ENCODE measurements at places on chromosomes 4 and X.

GRCh38 chr4:30535255-30535654 lies 184.9 kb upstream of the PCDH7 start:
- DNase-seq: no peak

- no peak for DNase-seq
Measured at GRCh38 chr4:40763228-40763716, 13.5 kb downstream of the NSUN7 start.

DNA sequence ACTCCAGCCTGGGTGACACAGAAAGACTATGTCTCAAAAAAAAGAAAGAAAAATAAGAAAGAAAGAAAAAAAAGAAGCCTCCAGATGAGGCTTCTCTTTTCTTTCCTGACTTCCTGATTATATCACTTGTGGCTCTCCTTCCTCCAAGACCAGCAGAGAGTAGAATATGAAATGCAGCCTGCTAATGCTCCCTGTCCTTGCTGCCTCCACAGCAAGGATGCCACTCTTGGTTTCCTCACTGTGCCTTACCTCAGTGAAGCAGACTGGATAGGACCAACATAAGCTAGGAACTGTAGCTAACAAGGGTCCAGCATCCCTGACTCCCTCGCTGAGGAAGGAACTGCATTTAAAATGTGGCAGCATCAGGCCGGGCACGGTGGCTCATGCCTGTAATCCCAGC lies 11.7 kb downstream of the SLC25A43 start:
- no peak for DNase-seq

GRCh38 chr4:135949931-135950330 lies 1582.4 kb downstream of the PCDH18 start:
- DNase-seq: no peak

- no peak for DNase-seq
Measured at GRCh38 chr4:82357640-82358039, 16.2 kb downstream of the HNRNPD start.

DNA sequence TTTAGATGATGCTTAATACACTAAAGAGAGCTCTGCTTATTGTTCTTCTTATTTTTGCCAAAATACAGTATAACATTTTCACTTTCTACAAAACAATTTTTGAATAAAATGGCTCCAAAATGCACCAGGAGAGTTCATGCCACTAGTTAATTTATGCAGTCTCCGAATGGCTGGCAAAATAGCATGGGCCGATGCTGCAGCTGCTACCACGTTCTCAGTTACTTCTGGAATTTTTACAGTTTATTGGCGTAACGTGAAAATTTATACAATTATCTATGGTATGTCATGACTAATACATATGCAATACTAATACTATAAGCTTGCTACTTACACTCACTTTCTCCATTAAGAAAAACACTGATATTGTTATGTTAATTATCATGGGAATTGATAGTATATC lies 16.5 kb downstream of the KLHL13 start:
- DNase-seq: no peak

- DNase-seq: peak; percentile 85
Measured at GRCh38 chr4:184472614-184473498, 1.5 kb downstream of the IRF2 start.

GRCh38 chrX:2552621-2553201 lies 51.9 kb upstream of the DHRSX start:
- DNase-seq: no peak

DNA sequence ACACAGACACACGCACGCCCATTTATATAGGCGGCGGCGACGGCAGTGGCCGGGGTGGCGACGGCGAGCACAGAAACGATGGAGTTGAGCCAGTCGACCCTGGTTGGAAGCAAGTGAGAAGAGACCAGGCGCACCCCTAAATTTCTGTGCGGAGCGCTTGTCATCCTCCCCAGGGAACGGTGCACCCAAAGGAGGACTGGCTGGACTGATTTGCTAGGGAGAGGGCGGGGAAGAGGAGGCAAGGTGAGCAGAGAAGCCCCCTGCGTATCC lies 302 bp downstream of the NHS start:
- DNase-seq: no peak

- DNase-seq: no peak
Measured at GRCh38 chr4:55075823-55076716, 49.3 kb downstream of the KDR start.

DNA sequence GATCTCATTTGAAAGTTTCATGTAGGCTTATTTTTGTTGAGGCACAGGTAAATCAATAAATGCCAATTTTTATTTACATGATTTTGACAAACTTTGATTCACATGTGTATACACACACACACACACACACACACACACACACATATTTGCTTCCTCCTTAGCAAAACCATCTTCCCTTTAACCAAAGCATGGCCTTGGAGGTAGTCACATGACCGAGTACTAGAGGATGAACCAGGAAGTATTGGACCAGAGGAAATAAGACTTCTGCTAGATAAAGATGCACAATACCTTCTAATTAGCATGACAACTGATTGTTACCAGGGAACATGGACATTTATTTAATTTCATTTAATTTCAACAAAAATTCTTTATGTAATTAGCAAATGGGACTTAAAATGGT lies 23.4 kb upstream of the CFAP299 start:
- no peak for DNase-seq

- DNase-seq: no peak
Measured at GRCh38 chrX:109902665-109903064, 100.2 kb upstream of the TMEM164 start.

- DNase-seq: no peak
Measured at GRCh38 chr4:100649417-100649816, 131.6 kb upstream of the EMCN start.

GRCh38 chr4:6372649-6373525 lies 99.5 kb downstream of the PPP2R2C start:
- DNase-seq: no peak

GRCh38 chrX:128975745-128976144 lies 547.5 kb downstream of the SMARCA1 start:
- peak; percentile 70 for DNase-seq

DNA sequence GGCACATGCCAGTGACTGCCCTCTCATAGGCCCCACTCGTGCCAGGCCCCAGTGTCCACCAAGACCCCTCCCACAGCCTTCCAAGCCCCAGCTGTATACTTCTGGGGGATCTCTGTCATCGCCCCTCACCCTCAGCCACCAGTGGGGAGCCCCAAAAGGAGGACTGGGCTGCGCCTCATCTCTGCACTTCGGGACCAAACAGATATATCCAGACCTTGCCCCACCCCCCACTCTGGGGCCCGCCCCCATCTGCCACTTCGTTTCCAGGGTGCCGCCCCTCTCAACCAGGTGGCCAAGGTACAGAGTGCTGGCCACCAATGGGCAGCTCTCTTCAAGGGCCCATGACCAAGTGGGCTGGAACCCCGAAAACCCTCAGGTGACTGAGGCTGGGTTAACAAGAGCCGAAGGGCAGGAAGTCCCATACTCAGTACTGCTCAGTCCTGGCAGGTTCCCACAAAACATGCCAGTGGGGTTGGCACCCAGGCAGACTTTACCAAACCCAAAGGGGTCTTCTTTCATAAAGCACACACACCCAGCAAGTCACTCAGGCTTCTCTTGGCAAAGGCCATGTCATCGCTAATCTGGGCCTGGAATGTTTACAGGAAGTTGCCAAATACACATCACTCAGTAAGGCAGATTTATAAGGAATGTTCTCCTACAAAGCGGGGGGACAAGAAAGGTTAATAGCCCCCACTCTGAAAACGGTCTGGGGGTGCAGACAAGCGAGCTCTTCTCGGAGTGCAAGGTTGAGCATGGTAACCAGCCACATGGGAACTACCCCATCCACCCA lies 4.4 kb downstream of the ZFYVE28 start:
- peak; percentile 49 for DNase-seq

DNA sequence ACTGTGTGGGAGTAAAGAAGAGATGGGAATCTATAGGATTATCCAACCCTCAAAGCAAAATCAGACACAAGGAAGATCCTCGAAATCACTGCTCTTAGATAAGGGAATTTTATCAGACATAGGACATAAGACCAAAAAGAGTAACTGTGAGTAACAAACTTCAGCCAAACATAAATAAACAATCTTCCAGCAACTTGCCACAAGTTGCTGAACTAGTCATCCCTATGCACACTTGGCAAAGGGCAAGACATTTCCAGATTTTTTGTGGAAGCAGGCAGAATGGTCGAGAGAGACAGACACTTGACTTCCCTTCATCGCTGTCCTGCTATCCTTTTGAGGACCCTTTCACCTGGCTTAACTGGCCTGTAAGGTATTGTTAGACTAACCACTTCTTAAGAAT lies 89.6 kb downstream of the KCNIP4 start:
- DNase-seq: no peak

DNA sequence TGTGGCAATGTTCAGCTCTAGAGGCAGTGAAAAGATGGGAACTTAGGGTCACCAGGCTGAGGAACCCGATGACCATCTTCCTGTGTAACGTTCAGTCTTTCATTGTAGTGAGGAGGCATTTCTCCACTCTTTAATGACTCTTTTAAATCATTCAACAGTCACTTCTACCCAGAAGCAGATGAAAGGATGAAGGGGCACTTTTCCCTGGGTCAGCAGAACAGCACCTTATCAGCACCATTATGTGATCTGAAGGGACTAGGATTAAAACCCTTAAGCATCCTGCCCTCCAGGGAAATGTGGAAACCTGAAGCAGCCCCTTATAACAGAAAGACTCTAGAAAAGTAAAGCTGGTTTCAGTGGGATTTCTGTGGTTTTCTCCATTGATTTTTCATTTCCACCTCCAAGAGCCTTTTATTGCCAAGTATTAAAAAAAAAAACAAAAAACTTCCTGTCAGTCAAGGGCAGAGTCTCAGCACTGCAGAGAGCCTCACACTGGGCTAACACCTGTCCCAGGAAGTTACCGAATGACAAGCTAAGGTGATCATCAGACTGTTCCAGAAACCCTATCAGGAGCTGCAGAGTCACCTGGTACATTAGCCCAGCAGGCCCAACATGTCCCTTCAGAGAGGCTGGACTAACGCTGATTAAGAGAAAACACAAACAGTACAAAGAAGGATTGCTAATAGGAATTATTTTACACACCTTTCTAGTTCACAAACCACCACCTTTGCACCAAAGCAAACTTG lies 185.9 kb downstream of the SHROOM3 start:
- DNase-seq: no peak

DNA sequence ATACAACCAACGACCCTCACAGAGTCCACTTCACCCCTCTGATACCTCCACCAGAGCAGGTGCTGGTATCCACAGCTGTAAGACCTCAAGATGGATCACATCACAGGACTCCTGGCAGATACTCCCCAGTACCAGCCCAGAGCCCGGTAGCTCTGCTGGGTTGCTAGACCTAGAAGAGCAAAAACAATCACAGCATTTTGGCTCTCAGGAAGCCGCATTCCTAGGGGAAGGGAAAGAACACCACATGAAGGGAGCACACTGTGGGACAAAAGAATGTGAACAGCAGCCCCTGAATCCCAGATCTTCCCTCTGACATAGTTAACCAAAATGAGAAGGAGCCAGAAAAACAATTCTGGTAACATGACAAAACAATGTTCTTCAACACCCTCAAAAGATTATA lies 303.1 kb upstream of the GRIA3 start:
- DNase-seq: no peak

GRCh38 chrX:254630-255215 lies 26.5 kb upstream of the PLCXD1 start:
- no peak for DNase-seq

DNA sequence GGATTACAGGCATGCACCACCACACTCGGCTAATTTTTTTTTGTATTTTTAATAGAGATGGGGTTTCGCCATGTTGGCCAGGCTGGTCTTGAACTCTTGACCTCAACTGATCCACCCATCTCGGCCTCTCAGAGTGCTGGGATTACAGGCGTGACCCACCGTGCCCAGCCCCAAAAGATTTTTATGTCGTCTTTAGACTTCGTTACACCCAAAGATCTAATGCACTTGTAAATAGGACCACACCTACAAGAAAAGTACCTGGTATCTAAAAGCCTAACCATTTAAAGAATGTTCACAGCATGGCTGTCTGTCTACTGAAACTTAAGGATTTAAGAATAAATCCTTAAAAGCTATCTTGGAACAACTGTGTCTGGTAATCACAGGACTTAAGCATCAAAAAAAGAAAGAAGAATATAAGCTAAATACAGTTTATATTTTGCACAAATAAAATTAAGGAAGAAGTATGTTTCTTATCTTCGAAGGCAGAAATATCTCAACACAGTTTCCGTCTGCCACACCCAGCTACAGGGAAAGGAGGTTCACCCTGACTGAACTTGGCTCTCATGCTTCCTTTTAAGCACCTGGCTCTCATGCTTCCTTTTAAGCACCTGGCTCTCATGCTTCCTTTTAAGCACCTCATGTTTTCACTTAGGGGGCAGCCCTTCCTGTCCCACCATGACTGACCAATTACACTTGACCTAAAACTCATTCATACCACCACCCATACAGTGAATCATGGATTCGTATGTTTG lies 92.0 kb upstream of the STS start:
- no peak for DNase-seq

GRCh38 chrX:18828832-18829404 lies 121.5 kb downstream of the PPEF1 start:
- no peak for DNase-seq

DNA sequence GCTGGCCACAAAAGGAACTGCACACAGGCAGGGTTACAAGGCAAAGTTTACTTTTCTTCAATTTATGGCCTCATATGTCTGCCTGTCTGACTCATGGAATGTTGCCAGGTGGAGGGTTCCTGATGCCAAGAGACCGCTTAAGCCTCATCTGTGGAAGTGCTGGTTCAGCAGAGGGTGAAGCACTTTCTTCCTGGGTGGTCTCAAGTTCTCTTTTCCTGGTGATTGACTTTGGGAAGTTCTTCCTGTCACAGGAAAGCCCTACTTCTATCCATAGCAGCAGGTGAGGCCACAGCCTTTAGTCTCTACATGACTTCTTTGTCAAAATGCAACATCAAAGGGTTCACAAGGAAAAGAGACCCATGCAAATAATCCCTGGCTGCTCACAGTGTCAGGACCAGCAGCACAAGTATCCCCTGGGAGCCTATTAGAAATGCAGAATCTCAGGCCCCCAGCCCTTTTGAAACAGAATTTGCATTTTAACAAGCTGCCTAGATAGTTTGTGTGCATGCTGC lies 81.4 kb upstream of the IGFBP7 start:
- no peak for DNase-seq

GRCh38 chrX:45849261-45849862 lies 648.7 kb upstream of the DIPK2B start:
- DNase-seq: no peak

- no peak for DNase-seq
Measured at GRCh38 chrX:95629737-95630136, 1054.9 kb upstream of the DIAPH2 start.

- no peak for DNase-seq
Measured at GRCh38 chrX:26778320-26778888, 562.4 kb downstream of the MAGEB5 start.

DNA sequence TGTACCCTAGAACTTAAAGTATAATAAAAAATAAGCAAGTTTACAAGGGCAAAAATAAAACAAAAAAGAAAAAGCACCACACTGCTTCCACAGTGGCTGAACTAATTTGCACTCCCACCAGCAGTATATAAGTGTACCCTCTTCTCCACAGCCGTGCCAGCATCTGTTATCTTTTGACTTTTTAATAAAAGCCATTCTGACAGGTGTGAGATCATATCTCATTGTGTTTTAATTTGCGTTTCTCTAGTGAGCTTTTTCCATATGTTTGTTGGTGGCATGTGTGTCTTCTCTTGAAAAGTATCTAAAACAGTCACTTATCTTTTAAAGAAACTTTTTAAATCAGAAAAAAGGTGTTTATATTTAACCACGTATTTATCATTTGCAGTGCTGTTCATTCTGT lies 71.3 kb downstream of the NFKB1 start:
- no peak for DNase-seq

- DNase-seq: no peak
Measured at GRCh38 chr4:80694171-80694570, 336.3 kb upstream of the BMP3 start.

- no peak for DNase-seq
Measured at GRCh38 chr4:75248770-75249407, 265.3 kb downstream of the RCHY1 start.
